Activated naive CD4-positive, alpha-beta T cell (primary cell): ENCODE measurements at places on chromosomes 3 and 15.

GRCh38 chr15:74038707-74039655, 43.4 kb downstream of the GOLGA6A start:
- no peak for DNase-seq

GRCh38 chr15:23589012-23589411, 23.5 kb downstream of the MKRN3 start:
- DNase-seq, result no peak

DNA sequence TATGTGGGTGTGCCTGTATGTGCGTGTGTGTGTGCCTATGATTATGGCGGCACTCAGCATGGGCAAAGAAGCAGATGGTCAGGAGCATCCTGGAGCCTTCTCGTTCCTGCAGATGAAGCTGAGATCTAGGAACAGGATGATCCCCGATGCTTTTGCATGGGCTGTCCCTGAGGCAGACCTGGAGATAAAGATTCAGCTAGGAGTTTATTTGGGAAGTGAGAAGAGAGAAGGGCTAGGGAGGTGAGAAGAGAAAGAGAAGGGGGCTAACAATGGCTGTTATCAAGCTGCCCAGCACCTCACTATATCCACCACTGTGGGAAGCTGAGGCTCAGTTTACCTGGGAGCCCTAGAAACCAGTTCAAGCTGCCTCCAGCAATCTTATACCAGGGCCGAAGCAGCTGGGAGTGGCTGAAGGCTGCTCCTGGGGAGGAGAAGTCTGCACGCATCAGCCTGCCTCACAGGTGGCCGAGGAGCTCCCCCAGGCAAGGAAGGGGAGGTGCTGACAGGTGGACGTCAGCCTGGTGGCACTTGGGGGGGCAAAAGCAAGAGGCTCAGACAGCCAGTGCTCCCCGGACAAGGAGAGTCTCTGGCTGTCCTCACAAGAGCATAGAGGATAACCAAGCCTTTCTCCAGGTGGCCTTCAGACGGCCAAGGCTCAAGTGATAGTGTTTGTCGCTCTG, 94.0 kb upstream of the IQSEC1 start:
- DNase-seq, result no peak

DNA sequence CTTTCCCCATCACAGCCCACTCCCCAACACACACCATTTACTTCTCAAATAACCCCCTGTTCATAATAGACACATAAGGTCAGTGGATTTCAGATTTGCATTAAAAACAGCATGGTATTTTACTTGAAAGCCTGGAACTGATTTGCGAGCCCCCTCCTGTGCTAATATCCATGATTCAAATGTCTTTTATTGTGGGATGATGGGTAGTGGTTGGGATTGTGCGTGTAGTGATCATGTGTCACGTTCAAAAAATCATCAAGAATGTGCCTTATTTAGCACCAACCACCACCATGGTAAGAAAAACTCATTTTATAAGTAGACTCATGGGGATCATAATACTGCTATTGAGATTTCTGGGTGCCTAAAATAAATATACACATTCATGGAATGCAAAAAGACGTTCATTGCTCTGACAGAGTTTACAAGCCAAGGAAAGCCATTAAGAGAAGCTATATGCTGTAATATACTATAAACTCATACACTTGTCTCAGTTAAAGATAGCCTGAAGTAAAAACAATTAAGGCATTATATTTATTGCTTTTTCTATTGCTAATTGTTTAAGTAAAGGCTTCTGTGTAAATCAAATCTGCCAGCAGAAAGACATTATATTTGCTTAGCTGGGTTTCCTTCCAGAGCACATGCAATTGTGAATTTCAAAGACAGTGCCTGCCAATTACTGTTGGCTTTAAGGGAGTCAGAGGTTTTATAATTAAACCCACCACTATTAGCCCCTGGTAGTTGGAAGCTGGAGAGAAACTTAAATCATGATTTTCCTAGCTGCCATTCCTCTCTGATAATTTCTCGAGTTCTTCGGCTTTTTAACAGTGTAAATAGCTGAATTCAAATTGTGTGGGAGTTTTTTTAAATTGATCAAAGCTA, 4.0 kb downstream of the TRAT1 start:
- no peak for DNase-seq

GRCh38 chr3:169758359-169758994, 6.4 kb downstream of the TERC start:
- no peak for DNase-seq

- DNase-seq, result no peak
Measured at GRCh38 chr15:90200534-90201129, 498 bp upstream of the SEMA4B start.

- DNase-seq, result no peak
Measured at GRCh38 chr3:20700714-20701113, 514.7 kb upstream of the SGO1 start.

- no peak for DNase-seq
Measured at GRCh38 chr3:48039487-48040190, 23.4 kb upstream of the MAP4 start.

- no peak for DNase-seq
Measured at GRCh38 chr3:1380926-1381646, 288.3 kb downstream of the CNTN6 start.

DNA sequence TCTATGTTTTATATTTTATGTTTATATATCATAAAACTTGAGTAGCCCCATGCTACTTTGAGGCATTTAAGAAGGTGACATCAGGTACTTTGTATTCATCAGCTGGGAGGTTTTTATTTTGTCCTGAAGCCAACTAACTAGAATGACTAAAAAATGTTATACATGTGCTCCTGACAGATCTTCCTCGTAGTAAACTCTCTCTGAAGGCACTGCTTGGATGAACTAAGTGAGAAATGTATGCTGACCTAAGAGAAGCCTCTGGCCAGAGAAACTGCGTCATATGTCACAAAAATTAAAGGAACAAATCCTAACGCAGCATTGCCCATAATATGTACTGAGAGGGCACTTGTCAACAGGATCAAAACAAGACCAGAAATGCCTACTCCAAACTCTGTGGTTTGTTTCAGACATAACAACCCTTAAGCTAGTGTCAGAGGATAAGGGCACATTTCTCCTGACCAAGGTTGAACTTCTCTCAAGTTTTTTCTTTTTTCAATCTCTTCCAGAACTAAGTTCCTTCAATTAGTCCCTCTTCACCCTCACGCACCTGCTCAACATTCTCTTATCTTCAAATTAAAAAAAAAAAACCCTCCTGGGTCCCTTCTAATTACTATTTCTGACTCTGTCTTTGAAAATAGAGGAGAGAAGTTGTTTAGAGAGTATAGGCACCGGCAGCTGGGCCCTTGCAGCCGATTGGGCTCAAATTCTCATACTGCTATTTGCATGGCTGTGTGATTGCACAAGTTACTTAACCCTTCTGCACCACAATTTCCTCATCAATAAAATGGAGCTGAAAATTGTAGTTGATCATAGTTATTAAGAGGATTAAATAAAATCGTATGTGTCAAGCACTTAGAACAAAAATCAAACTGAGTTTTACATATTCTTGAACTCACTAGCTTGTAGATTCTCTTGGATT, 159.0 kb downstream of the FRMD5 start:
- DNase-seq, result no peak

GRCh38 chr15:66763186-66764071, 61.4 kb downstream of the SMAD6 start:
- DNase-seq, result no peak

DNA sequence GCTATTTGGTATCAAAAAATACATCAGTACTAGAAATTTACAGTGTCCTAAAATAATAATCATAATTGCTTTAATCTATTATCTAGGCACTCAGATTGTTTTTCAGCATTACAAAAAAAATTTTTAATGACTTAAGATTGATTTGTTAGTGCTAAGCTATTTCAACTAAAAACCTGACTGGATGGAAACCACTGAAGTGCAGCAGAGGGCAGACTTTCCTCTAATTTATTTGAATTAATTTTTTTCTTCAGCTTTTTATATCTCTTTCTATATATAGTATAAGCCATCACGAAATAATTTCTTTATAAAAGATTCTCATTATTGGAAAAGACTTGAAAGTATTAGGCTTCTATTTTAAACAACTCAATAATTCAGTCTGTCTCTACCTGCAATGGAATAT, 131.4 kb downstream of the IQCH start:
- no peak for DNase-seq

GRCh38 chr3:11803977-11804892, 42.5 kb downstream of the TAMM41 start:
- DNase-seq, result no peak

- DNase-seq, result no peak
Measured at GRCh38 chr3:13556917-13557316, 8.0 kb downstream of the FBLN2 start.

GRCh38 chr3:103052236-103052830, 617.5 kb downstream of the ZPLD1 start:
- no peak for DNase-seq

- DNase-seq, result no peak
Measured at GRCh38 chr3:62379321-62379798, 6.0 kb upstream of the FEZF2 start.

DNA sequence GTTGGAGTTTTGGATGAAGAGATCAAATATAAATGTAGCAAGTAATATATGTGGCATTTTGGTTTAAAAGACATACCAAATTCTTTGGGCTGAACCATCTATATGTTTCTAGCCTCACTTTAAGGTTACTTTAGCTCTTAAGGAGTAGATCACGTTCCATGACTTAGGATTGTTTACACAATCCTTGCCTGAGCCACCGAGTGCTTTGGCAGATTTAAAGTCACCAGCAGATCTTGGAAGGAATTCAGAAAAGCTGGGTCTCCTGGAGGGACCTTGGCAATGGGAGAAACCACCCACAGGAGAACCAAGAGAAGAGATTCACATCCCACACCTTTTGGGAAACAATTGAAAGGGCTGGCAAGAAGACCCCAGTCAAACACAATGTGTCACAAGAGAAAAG, 54.5 kb downstream of the TM4SF18 start:
- DNase-seq, result no peak

- DNase-seq, result no peak
Measured at GRCh38 chr3:127908951-127909350, 6.1 kb upstream of the KBTBD12 start.

- DNase-seq, result no peak
Measured at GRCh38 chr3:178022599-178022998, 513.6 kb upstream of the KCNMB2 start.

DNA sequence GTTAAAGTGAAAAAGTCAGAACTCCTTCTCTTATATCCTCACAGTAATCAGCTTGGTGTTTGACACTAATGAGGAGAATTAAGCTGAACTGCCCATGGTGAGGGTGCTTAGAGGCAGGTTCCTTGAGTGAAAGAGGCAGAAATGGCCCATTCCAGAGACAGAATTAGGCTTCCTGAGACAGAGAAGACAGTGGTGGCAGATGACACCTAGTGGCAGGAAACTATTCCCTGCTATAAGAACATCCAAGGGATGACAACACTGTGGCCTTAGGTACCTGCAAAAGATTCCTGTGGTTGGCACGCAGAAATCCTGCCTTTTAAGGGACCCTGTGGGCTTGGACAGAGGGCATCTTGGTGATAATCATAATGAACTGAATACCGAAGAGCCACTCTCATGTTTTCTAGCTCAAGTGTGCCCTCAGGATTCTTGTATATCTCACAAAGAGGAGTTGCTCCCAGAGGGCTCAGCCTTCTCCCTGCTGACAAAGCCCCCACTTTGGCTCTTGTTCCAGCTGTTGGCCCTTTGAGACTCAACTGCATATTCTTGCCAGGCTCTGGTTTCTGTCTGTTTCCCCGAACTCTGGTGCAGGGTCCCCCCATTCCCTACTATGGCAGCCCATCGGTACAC, 56.0 kb downstream of the KBTBD12 start:
- DNase-seq, result no peak

DNA sequence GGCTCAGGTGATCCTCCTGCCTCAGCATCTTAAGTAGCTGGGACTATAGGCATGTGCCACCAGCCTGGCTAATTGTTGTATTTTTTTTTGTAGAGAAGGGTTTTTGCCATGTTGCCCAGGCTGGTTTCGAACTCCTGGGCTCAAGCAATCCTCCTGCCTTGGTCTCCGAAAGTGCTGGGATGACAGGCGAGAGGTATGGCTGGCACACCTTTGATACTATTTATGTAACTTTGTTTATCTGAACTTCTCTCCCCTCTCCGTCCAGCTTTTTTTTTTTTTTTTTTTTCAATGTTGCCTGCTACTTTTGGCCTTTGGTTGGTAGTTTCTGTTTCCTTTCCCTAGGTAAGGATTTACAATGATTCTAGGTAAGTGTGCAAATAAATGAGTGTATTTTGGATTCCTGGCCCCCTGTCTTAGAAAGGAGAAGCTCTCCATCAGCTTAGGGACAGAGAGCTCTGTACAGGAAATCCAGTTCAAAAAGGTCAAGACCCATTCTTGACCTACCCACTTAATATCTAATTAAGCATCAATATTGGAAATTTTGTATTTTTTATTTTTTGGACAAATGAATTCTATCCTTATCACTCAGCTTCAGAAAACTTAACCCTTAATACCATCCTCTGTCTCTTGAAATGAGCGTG, 6.8 kb downstream of the ARL6IP5 start:
- no peak for DNase-seq

GRCh38 chr3:155587581-155587980, 157.3 kb downstream of the PLCH1 start:
- DNase-seq, result no peak

DNA sequence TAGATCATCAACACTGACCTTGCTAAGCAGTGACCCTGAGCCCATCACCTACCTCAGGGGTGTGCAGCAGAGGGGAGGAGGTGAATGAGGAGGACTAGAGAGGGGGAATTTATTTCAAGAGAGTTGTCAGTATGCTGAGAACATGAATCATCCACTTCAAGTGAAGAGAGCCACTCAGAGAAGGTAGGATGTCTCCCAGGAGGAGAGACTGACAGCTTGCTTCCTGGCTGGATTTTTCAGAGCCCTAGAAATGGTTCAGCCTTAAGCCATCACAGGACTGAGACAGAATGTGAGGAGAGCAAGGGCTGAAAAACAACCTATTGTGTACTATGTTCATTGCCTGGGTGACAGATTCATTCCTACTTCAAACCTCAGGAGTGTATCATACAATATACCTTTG, 34.8 kb downstream of the CCNL1 start:
- DNase-seq, result no peak

GRCh38 chr3:71689291-71689690, 35.9 kb downstream of the EIF4E3 start:
- no peak for DNase-seq

GRCh38 chr3:146200461-146201220, 39.7 kb upstream of the PLOD2 start:
- DNase-seq, result no peak

DNA sequence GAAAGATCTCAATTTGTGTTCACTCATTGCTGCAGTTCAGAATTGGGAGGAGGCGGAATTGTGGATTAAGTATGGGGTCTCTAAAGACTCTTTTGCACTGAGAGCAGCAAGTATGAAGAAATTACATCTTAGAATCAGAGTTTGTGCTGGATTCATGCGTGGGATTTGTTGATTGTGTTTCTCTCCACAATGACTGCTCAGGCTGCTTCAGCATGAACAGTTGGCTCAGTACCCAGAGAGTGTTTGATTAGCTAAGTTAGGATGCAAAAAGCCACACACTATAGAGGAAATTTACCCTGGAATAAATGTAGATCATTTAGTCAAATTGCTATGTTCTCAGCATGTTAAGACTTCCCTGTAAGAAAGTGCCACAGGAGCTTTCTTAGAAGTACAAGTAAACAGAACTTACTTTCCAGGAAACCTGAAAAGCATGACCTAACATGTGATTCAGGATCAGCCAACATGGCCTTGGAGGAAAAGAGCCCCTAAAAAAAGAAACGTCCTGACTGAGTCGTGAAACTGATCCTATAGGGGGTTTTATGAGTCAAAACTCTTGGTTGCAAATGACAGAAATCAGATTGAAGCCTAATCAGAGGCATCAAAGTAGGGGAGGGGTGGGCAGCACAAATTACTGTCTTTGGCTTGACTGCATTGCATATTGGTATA, 32.6 kb downstream of the HHLA2 start:
- no peak for DNase-seq
